ENCODE measurements at places on chromosomes 3 and 15. TPM values are rescaled to one million over a fixed set of nuclear protein-coding genes. Genes with fewer than 3 reads are reported as not detected.

Gene ZNF609
- polyA plus RNA-seq, result 34.5 TPM

Gene GOLGA8G
- 0.04 TPM for polyA plus RNA-seq

Gene KBTBD13
- 0.07 TPM for polyA plus RNA-seq

Gene AGTR1
- polyA plus RNA-seq, result 24.3 TPM

Gene ZNF860
- 3.4 TPM for polyA plus RNA-seq

Gene GCHFR
- polyA plus RNA-seq, result 59.4 TPM

Gene SPINK8
- 0.33 TPM for polyA plus RNA-seq

Gene CEP152
- 9.7 TPM for polyA plus RNA-seq

Gene THAP10
- 7.5 TPM for polyA plus RNA-seq

Gene PPP1R14D
- 0.69 TPM for polyA plus RNA-seq

Gene GPR87
- not detected for polyA plus RNA-seq

Gene SHC4
- polyA plus RNA-seq, result 2.4 TPM

Gene SNTN
- polyA plus RNA-seq, result 0.03 TPM

Gene KLF13
- 69.1 TPM for polyA plus RNA-seq
